ENCODE measurements at places on chromosomes 7 and 10.

DNA sequence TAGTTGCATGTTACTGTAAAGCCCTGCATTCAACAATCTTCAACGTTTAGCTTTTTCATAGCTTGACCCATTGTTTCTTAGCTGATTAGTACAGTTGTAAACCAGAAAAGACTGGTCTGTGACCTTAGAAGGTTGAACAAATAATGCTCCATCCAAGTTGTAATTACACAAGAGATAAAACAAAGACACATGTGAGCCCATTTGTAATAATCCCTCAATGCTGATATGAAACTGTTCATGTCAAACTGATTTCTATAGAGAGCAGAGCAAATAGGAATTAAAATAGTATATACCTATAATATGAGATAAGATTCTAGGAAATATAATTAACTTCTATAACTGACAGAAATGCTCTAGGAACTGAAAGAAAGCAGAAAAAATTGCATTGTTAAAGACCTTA lies 94.7 kb upstream of the SLC25A13 start:
- no peaks in the 10 kb centered on the region for H3K36me3 ChIP-seq
- no peak for DNase-seq

GRCh38 chr7:21071561-21072501 lies 285.1 kb upstream of the SP8 start:
- no peak overlapping the region for H3K27ac ChIP-seq
- H3K36me3 ChIP-seq, result no peaks in the 10 kb centered on the region
- no peaks in the 10 kb centered on the region for H3K4me1 ChIP-seq
- H3K27me3 ChIP-seq, result no peaks in the 10 kb centered on the region
- H3K4me3 ChIP-seq, result no peak overlapping the region

- no peak for DNase-seq
- no peaks in the 10 kb centered on the region for H3K4me1 ChIP-seq
- H3K27ac ChIP-seq, result no peak overlapping the region
- no peak overlapping the region for H3K4me3 ChIP-seq
These were observed 83.5 kb downstream of the ZMYND11 start for GRCh38 chr10:218798-219197.

DNA sequence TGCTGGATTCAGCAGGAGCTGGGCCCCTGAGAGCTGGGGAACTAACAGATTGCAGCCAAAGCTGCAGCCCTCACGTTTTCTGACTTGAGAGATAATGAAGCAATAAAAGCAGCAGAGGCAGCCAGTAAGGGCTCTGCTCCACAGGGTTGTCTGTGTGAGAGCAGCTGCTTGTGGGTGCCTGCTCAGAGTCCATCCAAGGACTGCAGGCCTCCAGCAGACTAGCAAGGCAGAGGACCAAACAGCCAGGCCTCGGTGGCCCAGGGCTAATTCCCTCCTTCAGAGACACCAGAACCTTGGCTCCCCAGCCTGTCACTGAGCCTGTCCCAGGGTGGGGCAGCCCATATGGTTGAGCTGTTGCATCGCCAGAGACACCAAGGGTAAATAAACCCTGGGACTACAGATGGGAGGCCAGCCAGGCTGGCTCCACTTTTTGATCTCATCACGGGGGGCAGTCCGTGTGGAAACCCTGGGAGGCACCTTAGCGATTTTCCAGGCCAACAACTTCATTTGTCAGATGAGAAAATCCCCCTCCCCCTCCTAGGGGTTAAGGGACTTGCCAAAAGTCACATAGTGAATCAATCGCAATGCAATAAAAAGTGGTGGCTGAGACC lies 229.2 kb downstream of the WDR11 start:
- no peaks in the 10 kb centered on the region for H3K27me3 ChIP-seq
- no peaks in the 10 kb centered on the region for H3K4me1 ChIP-seq
- H3K36me3 ChIP-seq, result no peaks in the 10 kb centered on the region
- H3K4me3 ChIP-seq, result no peak overlapping the region
- no peak overlapping the region for H3K27ac ChIP-seq

GRCh38 chr10:75203724-75204123 lies 6.9 kb upstream of the VDAC2 start:
- no peak overlapping the region for H3K4me3 ChIP-seq
- H3K4me1 ChIP-seq, result no peaks in the 10 kb centered on the region
- no peak overlapping the region for H3K27ac ChIP-seq
- DNase-seq, result peak; percentile 40

DNA sequence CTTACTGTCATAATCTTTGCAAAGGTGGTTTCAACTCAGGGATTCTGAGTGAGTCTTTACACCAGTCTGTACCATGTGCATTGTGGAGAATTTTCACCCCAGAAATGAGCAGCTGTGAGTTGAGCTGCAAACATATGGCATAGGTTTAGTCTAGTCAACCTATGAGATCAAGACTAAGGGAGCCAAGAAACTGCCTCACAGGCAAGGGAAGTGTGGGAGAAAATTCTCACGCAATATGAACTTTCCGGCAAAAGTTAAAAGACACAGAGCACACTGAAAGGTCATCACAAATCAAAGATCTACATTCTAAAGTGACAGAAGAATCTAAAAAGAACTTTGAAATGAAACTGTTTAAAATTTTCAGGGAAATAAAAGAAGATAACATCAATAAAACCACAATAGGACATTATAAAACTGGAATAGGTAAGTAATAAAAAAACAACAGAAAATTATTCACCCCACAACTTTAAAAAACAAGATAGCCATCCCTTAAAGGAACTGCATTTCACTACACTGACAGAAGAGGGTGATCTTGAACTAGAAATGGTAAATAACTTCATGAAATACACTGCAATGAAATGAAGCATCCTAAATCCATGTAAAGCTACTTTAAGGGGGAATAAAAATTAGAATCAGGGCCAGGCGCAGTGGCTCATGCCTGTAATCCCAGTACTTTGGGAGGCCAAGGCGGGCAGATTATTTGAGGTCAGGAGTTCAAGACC lies 63.5 kb downstream of the LGI1 start:
- no peak for DNase-seq
- no peaks in the 10 kb centered on the region for H3K27me3 ChIP-seq
- H3K4me1 ChIP-seq, result no peaks in the 10 kb centered on the region
- no peaks in the 10 kb centered on the region for H3K36me3 ChIP-seq
- no peak overlapping the region for H3K4me3 ChIP-seq

- no peaks in the 10 kb centered on the region for H3K36me3 ChIP-seq
- no peaks in the 10 kb centered on the region for H3K4me1 ChIP-seq
- DNase-seq, result no peak
- no peaks in the 10 kb centered on the region for H3K27me3 ChIP-seq
- H3K4me3 ChIP-seq, result no peak overlapping the region
These were observed 197.3 kb downstream of the CREB5 start for GRCh38 chr7:28609608-28610007.

- no peaks in the 10 kb centered on the region for H3K27me3 ChIP-seq
- H3K4me3 ChIP-seq, result no peak overlapping the region
- no peak for DNase-seq
- H3K36me3 ChIP-seq, result peaks cover 7% of the 10 kb centered on the region
These were observed 64.4 kb downstream of the ITGB8 start for GRCh38 chr7:20395104-20395503.

DNA sequence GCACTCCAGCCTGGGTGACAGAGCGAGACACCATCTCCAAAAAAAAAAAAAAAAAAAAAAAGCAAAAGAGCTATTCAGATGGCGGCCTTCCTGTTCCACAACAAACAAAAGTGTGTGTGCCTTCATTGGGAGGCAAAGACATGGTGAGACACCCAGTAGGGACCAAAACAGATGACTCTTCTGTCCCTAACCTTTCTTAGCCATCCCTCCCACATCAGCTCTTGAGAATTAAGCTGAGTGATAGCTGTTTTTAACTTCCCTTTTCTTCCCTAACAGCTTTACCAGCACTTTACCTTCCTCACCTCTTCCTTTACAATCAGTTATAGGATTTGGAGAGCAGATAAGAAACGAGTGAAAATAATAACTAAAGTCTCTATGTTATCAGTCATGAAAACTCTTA lies 48.2 kb downstream of the ARMH3 start:
- DNase-seq, result no peak
- H3K27me3 ChIP-seq, result no peaks in the 10 kb centered on the region
- H3K27ac ChIP-seq, result no peak overlapping the region

DNA sequence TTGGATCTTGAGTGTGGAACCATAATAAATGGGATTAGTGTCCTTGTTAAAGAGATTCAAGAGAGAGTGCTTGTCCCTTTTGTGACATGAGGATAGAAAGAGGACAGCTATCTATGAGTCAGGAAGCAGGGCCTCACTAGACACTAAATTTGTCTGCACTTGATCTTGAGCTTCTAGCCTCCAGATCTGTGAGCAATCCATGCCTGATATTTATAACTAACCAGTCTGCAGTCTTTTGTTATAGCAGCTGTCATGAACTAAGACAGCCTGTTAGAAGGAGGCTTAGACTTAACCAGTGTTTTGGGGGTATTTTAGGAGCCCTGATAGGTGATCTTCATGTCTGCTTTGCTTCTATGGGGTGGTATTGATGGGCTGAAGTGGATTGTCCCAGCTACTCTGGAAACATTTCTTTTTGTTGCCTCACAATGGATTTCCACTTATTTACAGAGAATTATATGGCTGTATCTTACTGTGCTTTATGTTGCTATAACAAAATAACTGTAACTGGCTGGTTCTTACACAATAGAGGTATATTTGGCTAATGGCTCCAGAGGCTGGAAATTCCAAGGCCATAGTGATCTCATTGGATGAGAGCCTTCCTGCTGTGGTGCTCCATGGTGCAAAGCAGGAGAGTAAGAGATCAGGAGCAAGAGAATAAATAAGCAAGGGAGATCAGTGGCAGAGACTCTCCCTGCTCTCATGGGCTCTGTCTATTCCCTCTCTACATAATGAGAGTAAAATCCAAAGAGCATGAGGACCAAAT lies 23.4 kb upstream of the AKR1C3 start:
- H3K4me3 ChIP-seq, result no peak overlapping the region
- no peak for DNase-seq
- H3K27ac ChIP-seq, result peak overlapping the region; percentile 81
- no peaks in the 10 kb centered on the region for H3K27me3 ChIP-seq
- H3K36me3 ChIP-seq, result no peaks in the 10 kb centered on the region
- H3K4me1 ChIP-seq, result peaks cover 19% of the 10 kb centered on the region

GRCh38 chr10:17528306-17528862 lies 74.0 kb upstream of the ST8SIA6 start:
- H3K27me3 ChIP-seq, result no peaks in the 10 kb centered on the region
- H3K27ac ChIP-seq, result no peak overlapping the region
- no peaks in the 10 kb centered on the region for H3K4me1 ChIP-seq

GRCh38 chr10:53754596-53755250 lies 982.1 kb upstream of the MBL2 start:
- no peak for DNase-seq
- H3K36me3 ChIP-seq, result no peaks in the 10 kb centered on the region
- no peak overlapping the region for H3K27ac ChIP-seq
- H3K4me3 ChIP-seq, result no peak overlapping the region

GRCh38 chr10:18158773-18159265 lies 18.6 kb downstream of the CACNB2 start:
- peak overlapping the region; percentile 6 for H3K4me3 ChIP-seq
- H3K27me3 ChIP-seq, result no peaks in the 10 kb centered on the region
- H3K36me3 ChIP-seq, result no peaks in the 10 kb centered on the region

- no peak overlapping the region for H3K4me3 ChIP-seq
- H3K27ac ChIP-seq, result no peak overlapping the region
- H3K36me3 ChIP-seq, result no peaks in the 10 kb centered on the region
- no peaks in the 10 kb centered on the region for H3K4me1 ChIP-seq
- no peaks in the 10 kb centered on the region for H3K27me3 ChIP-seq
These were observed 86.4 kb downstream of the TMEM106B start for GRCh38 chr7:12297283-12298108.

- H3K27ac ChIP-seq, result no peak overlapping the region
- no peak overlapping the region for H3K4me3 ChIP-seq
- no peak for DNase-seq
- H3K27me3 ChIP-seq, result peaks cover 56% of the 10 kb centered on the region
- H3K4me1 ChIP-seq, result no peaks in the 10 kb centered on the region
These were observed 134.3 kb upstream of the PFKP start for GRCh38 chr10:2933071-2933470.

DNA sequence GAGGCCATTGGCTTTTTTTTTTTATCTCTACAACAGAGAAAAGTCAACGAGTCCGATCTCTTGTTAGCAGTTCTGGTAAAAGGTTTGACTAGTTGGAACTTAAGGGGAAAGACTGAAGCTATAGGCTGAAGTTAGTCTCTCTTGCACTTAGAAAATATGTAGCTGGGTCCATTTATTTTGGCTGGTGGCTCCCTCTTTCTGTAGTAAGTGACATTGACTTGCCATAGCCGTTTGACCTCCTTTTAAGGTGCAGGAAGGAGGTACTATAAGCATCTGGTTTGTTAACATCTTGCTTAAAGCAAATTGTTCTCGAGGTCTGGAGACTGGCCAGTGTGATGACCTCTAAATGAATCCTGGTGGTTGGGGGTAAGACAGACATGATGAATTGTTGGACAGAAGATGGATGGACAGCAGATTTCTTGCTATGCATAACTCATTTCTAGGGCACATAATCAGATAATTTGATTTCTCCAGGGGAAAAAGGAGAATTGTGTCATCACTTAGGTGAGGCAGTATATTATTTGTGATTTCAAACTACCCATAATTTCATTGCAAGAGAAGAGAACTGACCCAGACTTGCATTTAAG lies 356.3 kb upstream of the GALNT17 start:
- peaks cover 41% of the 10 kb centered on the region for H3K36me3 ChIP-seq
- H3K4me1 ChIP-seq, result no peaks in the 10 kb centered on the region
- no peak overlapping the region for H3K27ac ChIP-seq
- no peak for DNase-seq
- H3K4me3 ChIP-seq, result no peak overlapping the region

DNA sequence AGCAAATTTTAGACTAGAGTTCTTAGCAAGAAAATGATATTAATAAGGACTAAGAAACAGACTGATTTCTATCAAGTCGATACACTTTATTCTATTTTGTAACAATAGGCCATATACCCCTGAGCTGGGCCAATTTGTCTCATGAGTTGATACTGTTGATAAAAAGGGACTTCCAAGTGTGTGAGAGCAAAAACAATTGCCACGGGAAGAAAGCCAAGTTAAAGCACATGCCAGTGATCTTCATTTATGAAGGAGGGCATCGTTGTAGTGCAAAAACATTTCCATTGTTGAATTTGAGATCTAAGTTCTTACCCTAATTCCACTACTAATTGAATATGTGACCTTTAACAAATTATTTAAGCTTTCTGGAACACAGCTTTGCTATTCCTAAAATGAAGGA lies 119.9 kb downstream of the CNOT4 start:
- peaks cover 16% of the 10 kb centered on the region for H3K36me3 ChIP-seq
- no peak for DNase-seq
- no peaks in the 10 kb centered on the region for H3K27me3 ChIP-seq

- no peaks in the 10 kb centered on the region for H3K27me3 ChIP-seq
- H3K4me3 ChIP-seq, result no peak overlapping the region
- no peaks in the 10 kb centered on the region for H3K36me3 ChIP-seq
- no peak for DNase-seq
- H3K27ac ChIP-seq, result no peak overlapping the region
- no peaks in the 10 kb centered on the region for H3K4me1 ChIP-seq
These were observed 32.0 kb upstream of the MYO3A start for GRCh38 chr10:25902002-25902401.

GRCh38 chr10:122706947-122707346 lies 7.3 kb upstream of the C10orf120 start:
- DNase-seq, result no peak
- H3K4me3 ChIP-seq, result no peak overlapping the region
- H3K27me3 ChIP-seq, result no peaks in the 10 kb centered on the region
- no peak overlapping the region for H3K27ac ChIP-seq
- H3K36me3 ChIP-seq, result no peaks in the 10 kb centered on the region

Data from tibial artery (tissue), 4 donors.